Ovary (tissue), 10 donors: ENCODE measurements at places on chromosomes 4 and X.
A peak's percentile ranks its signal among the peaks of the same experiment; 100 is the strongest.

DNA sequence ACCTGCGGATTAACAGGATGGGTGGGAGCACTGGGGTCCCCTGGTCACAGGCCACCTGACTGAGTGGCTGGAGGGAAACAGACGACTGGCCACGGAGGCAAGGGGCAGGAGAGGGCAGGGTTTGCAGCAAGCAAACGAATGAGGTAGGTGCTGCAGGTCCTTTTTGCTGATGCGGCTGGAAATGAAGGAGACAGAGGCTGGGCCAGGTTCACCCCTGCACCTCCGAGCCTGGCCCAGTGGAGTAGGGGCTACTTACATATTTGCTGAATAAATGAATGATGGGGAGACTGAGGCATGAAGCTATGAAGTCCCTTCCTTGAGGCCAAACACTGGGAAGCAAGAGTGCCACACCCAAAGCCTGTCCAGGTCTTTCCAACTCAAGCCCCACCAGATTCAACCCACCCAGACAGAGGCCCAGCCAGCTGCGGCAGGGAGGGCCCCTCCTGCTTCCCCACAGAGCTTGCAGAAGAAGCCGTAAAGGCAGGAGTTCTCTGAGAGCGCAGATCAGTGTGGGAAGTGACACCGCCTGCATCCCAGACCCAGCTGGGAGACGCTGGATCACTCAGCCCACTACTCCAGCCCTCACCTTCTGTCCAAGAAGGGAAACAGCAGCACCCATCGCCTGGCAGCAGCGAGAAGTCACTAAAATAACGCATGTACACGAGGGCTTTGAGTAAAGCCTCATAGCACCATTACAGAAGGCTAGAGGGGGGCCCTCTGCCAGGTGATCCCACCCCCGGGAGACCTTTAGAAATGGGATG, 36.1 kb upstream of the C4orf50 start:
- DNase-seq = no peak

DNA sequence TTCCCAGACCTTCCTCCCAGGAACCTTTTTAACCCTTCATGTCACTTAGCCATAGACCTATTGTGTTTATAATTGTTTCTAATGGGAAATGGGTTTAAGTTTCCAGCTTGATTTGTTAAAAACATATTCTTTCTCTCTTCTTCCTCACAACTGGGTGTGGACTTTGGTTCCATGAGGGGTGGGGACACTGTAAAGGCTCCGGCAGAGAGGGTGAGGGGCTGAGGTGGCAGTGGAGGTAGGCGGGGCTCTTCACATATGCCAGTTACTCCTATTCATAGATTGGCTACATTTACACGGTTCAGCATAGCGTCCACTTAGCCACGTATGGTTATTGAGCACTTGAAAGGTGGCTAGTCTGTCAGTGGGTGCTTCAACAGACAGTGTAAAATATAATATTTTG, 7.8 kb downstream of the INTS6L start:
- no peak for DNase-seq

DNA sequence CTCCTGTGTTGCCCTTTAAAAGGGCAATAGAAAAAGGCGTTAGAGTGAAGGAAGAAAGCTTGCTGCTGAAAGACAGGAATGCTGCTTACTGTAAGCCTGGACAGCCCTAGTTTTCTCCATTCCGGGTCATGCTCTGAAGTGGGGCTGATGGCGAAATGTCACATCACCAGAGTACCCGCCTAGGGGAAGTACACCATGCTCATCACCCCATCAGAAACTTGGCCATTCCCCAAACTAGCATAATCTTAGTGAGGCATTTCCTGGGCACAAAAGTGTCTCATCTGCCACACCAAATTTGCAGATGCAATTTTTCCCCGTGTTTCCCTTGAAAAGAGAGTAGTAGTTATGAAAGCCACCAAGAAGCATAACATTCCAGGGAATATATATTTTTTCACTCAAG, 47.8 kb upstream of the CAMK2D start:
- no peak for DNase-seq

- DNase-seq = no peak
Observed at GRCh38 chr4:13108096-13108495, 376.0 kb downstream of the RAB28 start.

GRCh38 chrX:9335251-9335650, 129.6 kb upstream of the TBL1X start:
- DNase-seq = no peak

- no peak for DNase-seq
Observed at GRCh38 chr4:170581322-170581721, 491.6 kb upstream of the AADAT start.

DNA sequence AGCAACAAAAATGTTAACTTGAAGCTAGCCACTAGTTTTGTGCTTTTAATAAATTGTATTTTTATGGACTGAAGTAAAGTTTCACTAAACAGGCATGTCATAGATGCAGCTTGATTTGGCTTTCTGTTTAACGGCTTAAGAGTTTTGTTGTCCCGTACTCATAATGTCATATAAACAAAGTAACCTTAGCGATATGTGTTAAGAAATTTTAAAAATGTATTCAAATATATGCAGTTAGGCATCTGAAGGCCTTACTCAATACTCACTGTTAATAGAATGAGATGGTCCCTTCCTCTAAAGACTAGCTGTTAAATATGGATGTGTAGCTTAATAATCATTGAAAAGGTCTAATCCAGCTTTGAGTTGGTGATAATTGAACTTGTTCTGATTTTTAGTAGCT, 1.0 kb upstream of the SCLT1 start:
- DNase-seq = no peak

- DNase-seq = peak; percentile 34
Observed at GRCh38 chr4:140252141-140252741, 98.3 kb upstream of the MAML3 start.

- no peak for DNase-seq
Observed at GRCh38 chr4:80500613-80501012, 165.1 kb downstream of the CFAP299 start.

GRCh38 chrX:31227250-31227649, 155.4 kb upstream of the FTHL17 start:
- DNase-seq = no peak

DNA sequence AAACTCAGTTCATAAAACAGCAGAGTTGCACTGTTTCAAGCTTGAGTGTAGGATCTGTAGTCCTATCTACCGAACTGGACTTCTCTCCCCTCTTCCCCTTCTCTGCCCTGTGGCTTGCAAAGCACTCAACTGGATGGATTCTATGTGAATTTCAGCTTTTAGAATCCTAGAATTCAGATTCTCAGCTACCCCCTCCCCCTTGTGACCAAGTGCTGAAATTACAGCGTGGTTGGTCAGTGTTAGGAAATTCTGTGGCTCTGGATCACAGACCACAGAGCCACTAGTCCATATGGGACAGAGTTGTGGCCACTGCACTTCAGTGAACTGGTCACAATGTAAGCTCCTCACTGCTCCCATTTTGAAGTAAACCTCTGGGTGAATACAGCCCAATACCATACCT, 64.6 kb upstream of the TRPC5 start:
- DNase-seq = no peak

GRCh38 chr4:186726426-186727168, 2.9 kb upstream of the FAT1 start:
- DNase-seq = peak; percentile 77

DNA sequence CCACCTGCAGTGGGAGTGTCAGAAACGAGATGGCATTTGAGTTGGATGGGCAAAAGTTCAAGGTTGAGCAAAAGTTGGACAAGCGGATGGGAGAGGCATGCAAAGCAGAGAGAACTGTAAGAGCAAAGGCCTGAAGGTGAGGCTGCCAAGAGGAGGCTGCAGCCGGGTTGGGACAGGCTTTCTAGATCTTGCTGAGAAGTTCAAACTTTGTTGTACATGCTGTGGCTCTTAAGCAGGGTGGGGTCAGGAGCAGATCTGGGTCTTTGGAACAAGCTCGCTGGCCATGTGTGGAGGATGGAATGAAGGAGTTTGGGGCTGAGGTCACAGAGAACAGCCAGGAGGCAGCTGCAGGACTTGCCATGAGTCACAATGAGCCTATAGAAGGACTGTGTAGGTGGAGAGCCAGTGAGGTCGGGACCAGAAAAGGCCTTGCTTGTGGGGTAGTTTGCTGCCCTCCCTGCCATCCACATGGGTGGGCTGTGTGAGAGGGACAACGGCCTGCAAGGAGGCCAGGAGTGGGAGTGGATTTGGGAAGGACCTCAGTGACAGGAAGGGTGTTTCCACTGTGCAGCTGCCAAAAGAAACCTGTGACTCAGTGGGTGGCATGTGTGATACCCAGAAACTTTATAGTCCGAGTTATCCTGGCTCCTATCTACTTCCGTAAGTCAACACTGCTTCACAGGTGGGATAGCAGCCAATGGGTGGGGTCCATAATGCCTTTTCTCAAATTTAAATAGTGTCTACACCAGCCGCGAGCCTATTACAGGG, 210.4 kb downstream of the MID1IP1 start:
- DNase-seq = no peak

- no peak for DNase-seq
Observed at GRCh38 chr4:124694306-124694705, 18.2 kb downstream of the ANKRD50 start.

GRCh38 chrX:551306-551705, 79.3 kb upstream of the SHOX start:
- no peak for DNase-seq

GRCh38 chr4:81833576-81833975, 361.9 kb upstream of the RASGEF1B start:
- no peak for DNase-seq

DNA sequence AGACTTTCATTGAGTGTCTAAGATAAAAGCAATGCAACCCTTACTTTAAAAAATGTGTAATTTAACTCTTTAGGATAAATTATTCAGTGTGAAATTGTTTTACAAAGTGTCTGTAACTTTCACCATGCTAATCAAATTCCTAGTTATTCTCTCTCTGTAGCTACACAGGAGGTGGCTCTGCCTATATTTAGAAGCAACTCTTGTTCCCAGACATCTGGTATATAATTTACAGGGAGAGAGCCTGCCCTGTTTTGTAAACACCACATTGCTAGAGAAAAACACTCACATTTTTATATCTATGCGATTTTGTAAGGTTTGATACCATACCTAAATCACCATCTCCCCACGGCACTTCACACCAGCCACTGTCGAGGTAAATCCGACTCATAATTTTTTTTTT, 35.5 kb upstream of the SPATA4 start:
- no peak for DNase-seq

DNA sequence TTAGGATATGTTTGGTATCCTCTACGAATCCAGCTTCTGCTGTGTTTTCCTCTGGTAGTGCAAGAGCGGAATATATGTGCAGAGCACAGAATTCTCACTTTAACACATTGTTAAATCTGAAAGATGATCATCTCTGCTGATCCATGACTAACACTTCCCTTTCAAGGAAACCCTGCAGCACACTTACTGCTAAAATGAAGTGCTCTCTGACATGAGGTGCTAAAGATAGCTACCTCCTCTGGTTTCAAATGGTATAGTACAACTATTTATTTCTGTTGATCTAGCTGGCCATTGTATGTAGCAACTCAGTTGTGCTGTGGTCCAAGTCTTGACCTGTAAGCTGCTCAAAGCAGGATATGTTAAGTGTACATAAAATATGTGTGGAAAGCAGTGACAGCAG, 162.4 kb upstream of the FMR1 start:
- DNase-seq = no peak

- DNase-seq = no peak
Observed at GRCh38 chrX:14607446-14607985, 78.2 kb downstream of the GLRA2 start.

GRCh38 chr4:100605144-100605543, 87.3 kb upstream of the EMCN start:
- DNase-seq = no peak

GRCh38 chr4:37675587-37676290, 10.4 kb downstream of the RELL1 start:
- no peak for DNase-seq

DNA sequence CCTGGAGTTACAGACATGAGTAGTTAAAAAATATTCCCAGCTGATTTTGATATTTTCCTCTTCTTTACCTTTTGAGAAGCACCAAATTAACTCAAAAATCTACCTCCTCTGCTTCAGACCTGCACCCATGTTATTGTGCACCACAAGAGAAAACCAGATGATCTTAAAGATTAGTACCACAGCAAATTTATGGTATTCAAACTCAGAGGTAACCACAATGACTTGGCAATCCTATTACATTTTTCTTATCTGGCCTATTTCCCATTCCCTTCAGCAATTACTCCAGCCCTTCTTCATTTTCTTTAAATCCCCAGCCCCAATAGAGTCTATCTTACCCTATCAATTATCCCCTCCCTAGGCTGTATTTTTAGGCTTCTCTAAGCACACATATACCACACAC, 535.1 kb downstream of the FAT4 start:
- no peak for DNase-seq

GRCh38 chr4:150827226-150827625, 187.9 kb downstream of the LRBA start:
- no peak for DNase-seq
